ENCODE measurements at places on chromosomes 12 and 14.

DNA sequence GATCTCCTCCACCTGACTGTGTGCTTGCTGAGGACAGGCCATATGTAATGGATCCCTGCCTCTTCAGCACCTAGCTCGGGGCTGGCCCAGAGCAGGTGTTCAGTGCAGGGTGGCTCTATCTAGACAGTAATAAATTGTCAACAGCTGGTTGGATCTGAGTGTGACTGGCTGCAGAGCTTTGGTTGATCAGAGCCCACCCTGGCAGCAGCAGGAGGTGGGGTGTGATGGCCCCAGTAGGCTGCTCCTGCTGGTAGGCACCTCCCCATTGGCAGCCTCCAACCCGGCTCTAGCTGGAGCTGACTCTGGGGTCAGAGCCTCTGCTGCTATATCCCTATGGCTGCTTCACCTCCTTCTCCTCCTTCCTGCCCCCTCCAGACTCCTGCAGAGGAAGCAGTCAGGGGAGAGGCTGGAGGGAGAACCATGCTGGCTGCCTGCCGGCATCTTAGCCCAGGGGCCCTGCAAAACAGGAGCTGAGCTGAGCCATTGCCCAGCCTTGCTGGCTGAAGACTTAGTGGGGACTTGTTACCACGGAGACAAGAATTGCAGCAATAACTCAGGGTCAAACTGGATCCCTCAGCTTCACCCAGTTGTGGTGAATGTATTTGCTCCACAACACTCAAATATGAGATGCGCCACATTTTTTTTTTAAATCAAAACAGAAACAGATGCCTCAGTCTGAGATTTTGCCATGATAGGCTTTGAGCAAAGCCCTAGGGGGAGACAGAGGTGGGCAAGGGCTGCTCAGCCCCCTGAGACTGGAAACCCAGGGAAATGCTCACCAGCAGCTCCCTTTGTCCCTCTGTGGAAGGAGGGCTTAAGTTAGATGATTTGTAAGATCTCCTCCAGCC lies 22.2 kb downstream of the TMEM63C start:
- DNase-seq = no peak

GRCh38 chr12:3241621-3242020 lies 164.4 kb downstream of the TSPAN9 start:
- DNase-seq = no peak

- peak; percentile 38 for DNase-seq
These were observed 8.7 kb downstream of the MARK3 start for GRCh38 chr14:103393676-103394626.

GRCh38 chr14:100605706-100606686 lies 18.8 kb upstream of the BEGAIN start:
- no peak for DNase-seq

DNA sequence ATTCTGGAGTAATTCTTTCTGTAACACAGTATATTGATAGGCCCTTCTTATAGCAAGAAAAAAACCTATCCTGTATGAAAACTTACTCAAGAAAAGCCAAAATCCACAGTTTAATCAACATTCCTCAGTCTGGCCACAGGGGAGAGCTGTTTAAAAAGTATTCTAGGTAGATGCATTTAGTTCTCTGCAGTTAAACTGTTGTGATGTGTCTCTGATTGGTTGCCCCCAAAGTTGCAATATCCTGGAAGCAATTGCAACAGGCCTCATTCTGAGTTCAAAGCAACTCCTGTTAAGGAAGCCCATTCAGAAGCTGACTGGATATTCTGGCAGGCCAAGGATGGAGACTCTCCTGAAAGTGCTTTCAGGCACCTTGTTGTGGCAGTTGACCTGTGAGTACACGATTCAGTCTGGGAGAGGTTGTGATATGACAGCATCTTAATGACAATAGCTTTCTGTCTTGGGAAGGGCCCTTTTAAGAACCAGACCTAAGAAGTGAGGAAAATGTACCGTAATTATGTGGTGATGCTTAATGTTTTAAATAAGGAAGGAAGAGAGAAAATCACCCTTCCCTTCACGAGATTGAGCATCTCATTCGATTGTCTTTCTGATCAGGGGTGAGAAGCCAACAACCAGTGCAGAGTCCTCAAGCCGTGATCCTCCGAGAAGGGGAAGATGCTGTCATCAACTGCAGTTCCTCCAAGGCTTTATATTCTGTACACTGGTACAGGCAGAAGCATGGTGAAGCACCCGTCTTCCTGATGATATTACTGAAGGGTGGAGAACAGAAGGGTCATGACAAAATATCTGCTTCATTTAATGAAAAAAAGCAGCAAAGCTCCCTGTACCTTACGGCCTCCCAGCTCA lies 420.7 kb downstream of the DAD1 start:
- DNase-seq = peak; percentile 37

GRCh38 chr12:103241184-103241583 lies 254.6 kb downstream of the C12orf42 start:
- DNase-seq = no peak

DNA sequence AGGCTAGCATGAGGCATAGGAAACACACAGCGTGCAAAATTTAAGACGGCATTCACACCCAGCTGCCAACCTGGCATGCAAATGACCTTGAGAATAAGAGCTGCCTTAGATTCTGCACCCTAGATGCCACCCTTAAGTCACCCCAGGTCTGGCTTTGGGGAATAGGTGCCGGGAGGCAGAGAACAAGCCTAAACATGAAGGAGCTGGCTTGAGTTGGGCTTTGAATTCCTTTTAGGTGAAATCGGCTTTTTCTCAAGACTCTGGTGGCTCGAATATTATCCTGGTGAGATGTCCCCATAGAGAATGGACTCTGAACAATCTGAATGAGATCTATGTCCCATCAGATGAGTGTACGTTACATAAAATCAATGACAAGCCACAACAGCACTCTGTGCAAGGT lies 1090.5 kb downstream of the VRK1 start:
- DNase-seq = no peak

DNA sequence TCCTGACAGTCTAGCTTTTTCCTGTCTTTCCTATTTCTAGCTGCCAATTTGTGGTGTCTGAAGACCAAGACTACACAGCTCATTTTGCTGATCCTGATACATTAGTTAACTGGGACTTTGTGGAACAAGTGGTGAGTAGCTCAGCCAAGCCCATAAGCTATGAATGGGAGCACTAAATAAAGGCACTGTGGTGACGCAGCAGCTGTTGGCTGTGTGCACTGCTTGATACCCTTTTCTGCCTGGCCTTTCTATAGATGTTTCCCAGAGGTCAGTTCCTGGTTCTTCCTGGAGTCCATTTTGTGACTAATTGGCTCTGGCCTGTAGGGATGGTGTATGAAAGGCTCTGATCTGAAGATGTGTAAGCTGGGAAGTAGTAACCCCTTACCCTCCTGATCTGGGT lies 20.5 kb downstream of the RNF10 start:
- no peak for DNase-seq

GRCh38 chr12:95520816-95521215 lies 30.5 kb downstream of the USP44 start:
- DNase-seq = no peak

GRCh38 chr12:32586390-32586789 lies 92.7 kb upstream of the DNM1L start:
- DNase-seq = no peak

- no peak for DNase-seq
These were observed 22.3 kb downstream of the LGR5 start for GRCh38 chr12:71461787-71462328.

DNA sequence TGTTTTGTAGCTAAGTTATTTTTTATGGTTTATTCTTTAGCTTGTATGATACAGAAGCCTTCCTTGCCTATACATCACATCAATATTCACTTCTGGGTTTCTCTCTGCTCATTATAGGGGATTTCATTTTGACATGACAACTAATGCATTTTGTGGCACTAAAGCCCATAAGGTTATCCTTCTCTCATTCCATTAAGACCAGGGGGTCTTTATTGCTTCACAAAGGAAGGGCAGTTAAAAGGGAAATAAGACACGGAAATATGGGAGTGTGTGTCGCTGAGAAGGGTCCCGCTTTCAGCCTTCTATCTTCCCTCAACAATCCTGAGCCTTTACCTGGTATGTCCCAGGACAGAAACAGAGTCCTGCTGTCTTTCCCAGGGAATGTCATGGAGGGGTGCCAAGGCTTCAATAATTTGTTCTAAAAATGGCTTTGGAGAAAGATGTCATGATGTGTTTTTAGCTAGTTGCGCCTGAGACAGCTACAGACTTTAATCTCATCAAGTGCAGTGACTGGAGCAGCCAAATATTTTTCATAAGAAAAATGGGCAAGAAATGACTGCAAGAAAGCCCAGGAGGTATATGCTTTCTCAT lies 1145.4 kb upstream of the TMEM132C start:
- no peak for DNase-seq

DNA sequence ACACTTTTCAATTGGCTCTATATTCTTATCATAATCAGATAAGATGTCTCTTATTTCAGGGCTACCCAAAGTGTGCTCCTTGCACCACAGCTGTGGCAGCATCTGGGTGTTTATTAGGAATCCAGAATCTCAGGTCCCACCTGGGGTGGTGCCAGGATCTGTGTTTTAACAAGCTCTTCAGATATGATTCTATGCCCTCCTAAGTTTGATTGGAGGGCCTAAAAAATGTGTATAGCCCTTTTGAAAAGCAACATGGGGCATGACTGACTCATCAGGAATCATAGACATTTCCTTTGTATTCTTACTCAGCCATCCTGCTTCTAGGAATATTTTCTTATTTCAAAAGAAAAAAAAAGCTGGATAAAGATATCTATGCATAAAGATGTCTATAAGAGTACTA lies 103.1 kb downstream of the HELB start:
- DNase-seq = no peak

DNA sequence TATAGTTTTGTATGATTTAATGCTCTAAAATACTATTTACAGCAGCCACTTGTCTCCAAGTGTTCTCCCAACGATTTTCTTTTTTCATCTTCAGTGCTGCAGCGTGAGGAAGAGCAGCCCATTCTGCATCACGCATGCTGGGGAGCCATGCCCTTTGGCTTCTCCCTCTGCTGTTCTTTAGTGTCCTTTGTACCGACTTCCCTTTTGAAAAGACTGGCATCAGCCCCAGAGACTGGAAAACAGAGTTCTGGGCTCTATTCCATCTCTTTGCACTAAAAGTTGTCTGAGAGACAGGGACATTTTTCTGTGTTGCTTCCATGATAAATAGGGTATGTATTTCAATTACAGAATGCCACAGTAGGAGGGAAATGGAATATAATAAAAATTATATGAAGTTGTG lies 105.1 kb downstream of the RERG start:
- DNase-seq = no peak

DNA sequence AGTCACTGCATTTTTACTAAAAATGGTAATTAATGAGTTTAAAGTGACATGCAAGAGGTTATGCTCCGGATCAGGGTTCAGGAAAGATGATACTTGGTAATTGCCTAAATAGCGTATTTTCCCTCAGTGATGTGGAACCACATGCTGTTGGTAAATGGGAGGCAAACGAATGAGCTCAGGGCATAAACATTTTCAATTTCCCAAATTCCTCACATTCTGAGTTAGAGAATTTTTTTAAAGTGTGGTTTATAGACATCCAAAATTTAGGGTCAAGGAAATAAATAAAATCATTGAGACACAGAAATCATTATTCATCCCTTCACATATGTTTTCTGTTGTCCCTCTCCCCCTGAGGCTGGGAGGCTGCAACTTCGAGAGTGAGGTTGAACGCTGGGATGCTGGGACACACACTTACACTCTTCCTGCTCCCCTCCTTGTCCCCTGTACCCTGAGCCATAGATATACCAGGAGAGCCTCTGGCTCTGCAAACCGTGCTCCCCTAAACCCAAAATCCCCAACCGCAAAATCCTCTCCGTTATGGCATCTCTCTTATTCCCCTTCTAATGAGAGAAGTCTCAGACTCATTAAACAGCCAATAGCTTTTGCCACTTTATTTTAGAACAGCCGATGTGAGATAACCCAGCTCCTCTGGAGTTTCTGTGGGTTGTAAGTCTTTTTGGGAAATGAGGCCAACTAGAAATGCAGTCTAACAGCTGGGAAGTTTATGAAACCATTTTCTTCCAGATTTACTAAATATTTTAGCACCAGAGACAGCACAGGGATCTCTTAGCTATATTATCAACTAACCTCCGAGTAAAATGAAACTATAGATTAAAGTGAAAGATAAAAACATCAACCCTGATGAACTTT lies 21.4 kb upstream of the ADGRD1 start:
- no peak for DNase-seq

- DNase-seq = no peak
These were observed 681.0 kb downstream of the NRXN3 start for GRCh38 chr14:78851189-78851588.

DNA sequence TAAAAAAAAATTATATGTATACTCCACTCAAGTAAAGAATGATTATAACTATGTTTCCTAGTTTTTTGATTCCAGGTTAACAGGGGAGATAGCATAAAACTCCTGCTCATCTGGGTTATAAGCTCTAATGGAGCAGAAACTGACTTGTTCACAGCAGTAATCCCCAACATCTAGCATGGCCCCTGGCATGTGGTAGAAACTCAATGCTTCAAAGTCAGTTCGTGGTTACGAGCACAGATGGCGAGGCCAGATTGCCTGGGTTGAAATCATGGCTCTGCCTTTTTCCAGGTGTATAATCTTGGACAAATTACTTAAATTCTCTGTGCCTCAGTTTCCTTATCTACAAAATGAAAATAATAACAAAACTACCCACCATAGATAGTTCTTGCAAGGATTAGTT lies 183.8 kb downstream of the TTC7B start:
- no peak for DNase-seq

DNA sequence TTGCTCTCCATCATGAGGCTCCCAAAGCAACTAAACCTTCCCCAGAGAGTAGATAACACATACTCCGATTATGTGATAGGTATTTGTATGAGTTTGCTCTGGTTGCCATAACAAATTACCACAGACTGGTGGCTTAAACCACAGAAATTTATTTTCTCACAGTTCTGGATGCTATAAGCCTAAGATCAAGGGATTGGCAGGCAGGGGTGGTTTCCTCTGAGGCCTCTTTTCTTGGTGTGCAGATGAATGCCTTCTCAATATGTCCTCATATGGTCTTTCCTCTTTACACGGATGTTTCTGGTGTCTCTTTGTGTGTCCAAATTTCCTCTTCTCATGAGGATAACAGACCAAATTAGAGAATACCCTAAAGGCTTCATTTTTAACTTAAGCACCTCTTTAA lies 285.8 kb upstream of the GRIP1 start:
- peak; percentile 83 for DNase-seq

- DNase-seq = no peak
These were observed 227.1 kb upstream of the KRR1 start for GRCh38 chr12:75738486-75738885.

DNA sequence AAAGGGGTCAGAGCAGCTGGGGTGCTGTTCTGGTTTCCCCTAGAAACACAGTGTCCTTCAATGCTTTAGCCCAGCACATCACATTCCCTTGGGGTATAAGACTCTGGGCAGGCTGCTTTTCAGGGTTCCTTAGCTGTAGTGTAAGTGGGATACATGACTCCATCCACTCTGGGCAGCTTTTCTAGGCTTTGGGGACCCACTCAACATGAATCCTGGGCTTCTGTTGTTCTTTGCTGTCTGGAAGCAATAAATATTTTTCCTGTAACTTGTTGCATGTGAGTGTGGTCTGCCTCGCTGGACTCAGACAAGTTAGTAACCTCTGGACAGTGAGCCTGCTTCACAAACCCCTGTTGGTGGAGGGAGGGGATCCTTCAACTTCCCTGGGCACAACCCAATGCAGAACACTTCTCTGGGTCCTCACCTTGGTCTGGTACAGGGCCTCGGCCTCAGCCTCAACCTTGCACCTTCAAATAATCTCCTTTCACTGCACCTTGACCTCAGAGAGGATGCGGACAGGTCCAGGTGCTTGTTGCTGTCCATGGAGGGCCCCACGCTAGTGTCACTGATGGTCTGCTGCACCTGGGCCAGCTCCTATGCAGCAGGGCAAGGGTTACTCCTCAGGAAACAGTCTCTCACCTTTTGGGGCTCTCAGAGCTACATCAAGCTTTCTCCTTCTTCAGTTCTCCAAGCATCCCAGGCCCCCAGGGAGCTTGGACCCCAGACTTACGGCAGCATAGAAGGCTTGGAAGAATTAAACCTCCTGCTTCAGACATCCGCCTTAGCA lies 13.5 kb upstream of the KRT73 start:
- DNase-seq = no peak
